Endothelial cell of umbilical vein (primary cell): ENCODE measurements at places on chromosomes 11 and 22. TPM values are rescaled to one million over a fixed set of nuclear protein-coding genes. Genes with fewer than 3 reads are reported as not detected.

The TRPC6 gene
- polyA plus RNA-seq, result 0.08 TPM in 1 of 2 replicates, not detected in the other

The MLC1 gene
- polyA plus RNA-seq, result not detected in 2 replicates

The OR6T1 gene
- polyA plus RNA-seq, result not detected in 2 replicates

The MS4A15 gene
- polyA plus RNA-seq, result not detected in 2 replicates

The CTSW gene
- not detected in 2 replicates for polyA plus RNA-seq

The APOA4 gene
- polyA plus RNA-seq, result not detected in 2 replicates

The NAV2 gene
- 10.9 and 11.0 TPM in 2 replicates for polyA plus RNA-seq

The STT3A gene
- polyA plus RNA-seq, result 316 and 362 TPM in 2 replicates

The MS4A12 gene
- polyA plus RNA-seq, result not detected in 2 replicates

The LRRC55 gene
- not detected in 2 replicates for polyA plus RNA-seq

The PIWIL4 gene
- polyA plus RNA-seq, result 0.55 and 0.76 TPM in 2 replicates

The BAIAP2L2 gene
- polyA plus RNA-seq, result 0.35 and 0.43 TPM in 2 replicates

The CCDC86 gene
- 29.8 and 32.3 TPM in 2 replicates for polyA plus RNA-seq

The SHANK2 gene
- not detected in 2 replicates for polyA plus RNA-seq

DNA sequence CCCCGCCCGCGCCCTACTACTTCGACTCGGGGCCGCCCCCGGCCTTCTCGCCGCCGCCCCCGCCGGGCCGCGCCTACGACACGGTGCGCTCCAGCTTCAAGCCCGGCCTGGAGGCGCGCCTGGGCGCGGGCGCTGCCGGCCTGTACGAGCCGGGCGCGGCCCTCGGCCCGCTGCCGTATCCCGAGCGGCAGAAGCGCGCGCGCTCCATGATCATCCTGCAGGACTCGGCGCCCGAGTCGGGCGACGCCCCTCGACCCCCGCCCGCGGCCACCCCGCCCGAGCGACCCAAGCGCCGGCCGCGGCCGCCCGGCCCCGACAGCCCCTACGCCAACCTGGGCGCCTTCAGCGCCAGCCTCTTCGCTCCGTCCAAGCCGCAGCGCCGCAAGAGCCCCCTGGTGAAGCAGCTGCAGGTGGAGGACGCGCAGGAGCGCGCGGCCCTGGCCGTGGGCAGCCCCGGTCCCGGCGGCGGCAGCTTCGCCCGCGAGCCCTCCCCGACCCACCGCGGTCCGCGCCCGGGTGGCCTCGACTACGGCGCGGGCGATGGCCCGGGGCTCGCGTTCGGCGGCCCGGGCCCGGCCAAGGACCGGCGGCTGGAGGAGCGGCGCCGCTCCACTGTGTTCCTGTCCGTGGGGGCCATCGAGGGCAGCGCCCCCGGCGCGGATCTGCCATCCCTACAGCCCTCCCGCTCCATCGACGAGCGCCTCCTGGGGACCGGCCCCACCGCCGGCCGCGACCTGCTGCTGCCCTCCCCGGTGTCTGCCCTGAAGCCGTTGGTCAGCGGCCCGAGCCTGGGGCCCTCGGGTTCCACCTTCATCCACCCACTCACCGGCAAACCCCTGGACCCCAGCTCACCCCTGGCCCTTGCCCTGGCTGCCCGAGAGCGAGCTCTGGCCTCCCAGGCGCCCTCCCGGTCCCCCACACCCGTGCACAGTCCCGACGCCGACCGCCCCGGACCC, 17.4 kb upstream of the ACR start:
- no peaks in the 10 kb centered on the region for H3K27me3 ChIP-seq
- DNase-seq, result no peak
- H3K36me3 ChIP-seq, result peaks cover 44% of the 10 kb centered on the region
- no peak overlapping the region for H3K27ac ChIP-seq

- no peaks in the 10 kb centered on the region for H3K36me3 ChIP-seq
- DNase-seq, result no peak
- peaks cover 9% of the 10 kb centered on the region for H3K27me3 ChIP-seq
- H3K27ac ChIP-seq, result no peak overlapping the region
- H3K4me3 ChIP-seq, result no peak overlapping the region
- no peaks in the 10 kb centered on the region for H3K4me1 ChIP-seq
Measured at GRCh38 chr22:22168190-22168940, 76.2 kb upstream of the VPREB1 start.

DNA sequence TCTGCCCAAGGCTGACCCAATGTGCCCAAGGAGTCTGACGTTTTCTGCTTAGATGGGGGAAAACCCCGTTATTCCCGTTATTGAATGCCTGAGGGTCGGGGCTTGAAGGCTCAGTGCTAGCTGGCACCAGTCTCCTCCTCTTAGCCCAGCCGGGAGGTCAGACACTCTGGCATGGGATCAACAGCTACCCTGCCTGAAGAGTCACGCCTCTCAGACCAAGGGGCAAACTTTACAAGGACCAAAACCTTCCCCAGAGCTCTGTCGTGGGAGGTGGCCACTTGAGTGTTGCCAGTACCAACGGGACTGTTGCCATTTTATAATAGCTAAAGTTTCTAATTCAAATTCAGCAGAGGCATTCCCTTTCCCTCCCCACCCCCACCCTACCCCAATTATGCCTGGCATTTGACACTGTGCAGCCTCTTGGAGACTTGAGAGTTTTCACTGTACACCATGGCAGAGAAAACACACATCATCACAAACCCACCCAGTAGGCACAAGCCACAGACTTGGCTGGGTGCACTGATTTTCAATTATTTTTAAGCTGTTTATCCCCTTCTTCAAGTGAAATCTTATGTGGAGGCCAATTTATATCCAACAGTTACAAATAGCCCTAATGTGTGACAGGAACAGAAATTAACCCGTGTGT, 137.5 kb upstream of the SYT13 start:
- H3K27me3 ChIP-seq, result no peaks in the 10 kb centered on the region
- H3K4me1 ChIP-seq, result no peaks in the 10 kb centered on the region

DNA sequence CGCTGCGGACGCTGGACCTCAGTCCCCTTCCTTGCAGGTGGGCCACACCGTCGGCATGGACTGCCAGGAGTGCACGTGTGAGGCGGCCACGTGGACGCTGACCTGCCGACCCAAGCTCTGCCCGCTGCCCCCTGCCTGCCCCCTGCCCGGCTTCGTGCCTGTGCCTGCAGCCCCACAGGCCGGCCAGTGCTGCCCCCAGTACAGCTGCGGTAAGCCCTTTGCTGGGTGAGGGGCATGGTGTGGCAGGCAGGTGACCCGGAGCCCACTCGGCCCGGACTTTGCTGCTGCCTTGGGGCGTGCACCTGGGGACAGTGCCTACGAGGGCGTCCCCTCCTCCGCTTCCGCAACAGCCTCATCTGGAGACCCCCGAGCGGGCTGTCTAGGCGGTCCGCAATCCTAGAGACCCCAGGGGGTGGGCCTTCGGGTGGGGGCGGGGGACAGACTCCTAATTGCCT, 25.4 kb upstream of the MUC5B start:
- H3K27me3 ChIP-seq, result no peaks in the 10 kb centered on the region
- no peak overlapping the region for H3K27ac ChIP-seq
- H3K36me3 ChIP-seq, result no peaks in the 10 kb centered on the region
- no peaks in the 10 kb centered on the region for H3K4me1 ChIP-seq

GRCh38 chr11:68546555-68546954, 86.0 kb downstream of the PPP6R3 start:
- no peak overlapping the region for H3K27ac ChIP-seq
- H3K4me3 ChIP-seq, result no peak overlapping the region
- DNase-seq, result no peak

GRCh38 chr11:429931-430456, 11.8 kb downstream of the ANO9 start:
- H3K4me3 ChIP-seq, result no peak overlapping the region
- no peak for DNase-seq
- no peaks in the 10 kb centered on the region for H3K27me3 ChIP-seq
- no peaks in the 10 kb centered on the region for H3K4me1 ChIP-seq

GRCh38 chr11:1920909-1921573, 1.5 kb downstream of the TNNT3 start:
- DNase-seq, result no peak
- no peaks in the 10 kb centered on the region for H3K4me1 ChIP-seq
- H3K36me3 ChIP-seq, result no peaks in the 10 kb centered on the region
- H3K27me3 ChIP-seq, result no peaks in the 10 kb centered on the region

DNA sequence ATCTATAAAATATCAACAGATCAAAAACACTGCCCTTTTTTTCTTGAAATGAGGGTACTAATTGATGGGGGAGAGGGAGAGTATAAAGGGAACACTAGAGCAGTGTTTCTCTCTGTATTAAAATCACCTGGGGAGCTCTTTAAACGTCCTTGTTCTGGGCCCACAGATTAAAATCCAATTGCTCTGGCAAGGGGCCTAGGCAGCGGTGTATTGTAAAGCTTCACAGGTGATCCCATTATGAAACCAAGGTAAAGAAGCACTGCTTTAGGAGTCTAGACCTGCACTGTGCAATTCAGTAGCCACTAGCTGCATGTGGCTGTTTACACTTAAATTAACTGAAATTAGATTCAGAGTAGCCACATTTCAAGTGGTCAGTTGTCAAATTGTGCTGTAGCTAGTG, 3.0 kb downstream of the AQP11 start:
- DNase-seq, result no peak
- no peaks in the 10 kb centered on the region for H3K36me3 ChIP-seq
- H3K4me1 ChIP-seq, result peaks cover 10% of the 10 kb centered on the region
- no peak overlapping the region for H3K27ac ChIP-seq
- no peak overlapping the region for H3K4me3 ChIP-seq
- no peaks in the 10 kb centered on the region for H3K27me3 ChIP-seq

- DNase-seq, result no peak
- no peaks in the 10 kb centered on the region for H3K36me3 ChIP-seq
- peaks cover 4% of the 10 kb centered on the region for H3K27me3 ChIP-seq
- no peak overlapping the region for H3K27ac ChIP-seq
- no peaks in the 10 kb centered on the region for H3K4me1 ChIP-seq
- no peak overlapping the region for H3K4me3 ChIP-seq
Measured at GRCh38 chr22:27624705-27625104, 176.9 kb downstream of the MN1 start.

- H3K4me3 ChIP-seq, result no peak overlapping the region
- peaks cover 13% of the 10 kb centered on the region for H3K4me1 ChIP-seq
- no peaks in the 10 kb centered on the region for H3K36me3 ChIP-seq
- H3K27ac ChIP-seq, result no peak overlapping the region
Measured at GRCh38 chr22:42066937-42067336, 3.7 kb downstream of the NAGA start.

- DNase-seq, result no peak
- no peak overlapping the region for H3K4me3 ChIP-seq
- H3K27me3 ChIP-seq, result no peaks in the 10 kb centered on the region
- H3K36me3 ChIP-seq, result peaks cover 8% of the 10 kb centered on the region
- H3K27ac ChIP-seq, result no peak overlapping the region
Measured at GRCh38 chr22:46293577-46294260, 3.0 kb upstream of the GTSE1 start.

DNA sequence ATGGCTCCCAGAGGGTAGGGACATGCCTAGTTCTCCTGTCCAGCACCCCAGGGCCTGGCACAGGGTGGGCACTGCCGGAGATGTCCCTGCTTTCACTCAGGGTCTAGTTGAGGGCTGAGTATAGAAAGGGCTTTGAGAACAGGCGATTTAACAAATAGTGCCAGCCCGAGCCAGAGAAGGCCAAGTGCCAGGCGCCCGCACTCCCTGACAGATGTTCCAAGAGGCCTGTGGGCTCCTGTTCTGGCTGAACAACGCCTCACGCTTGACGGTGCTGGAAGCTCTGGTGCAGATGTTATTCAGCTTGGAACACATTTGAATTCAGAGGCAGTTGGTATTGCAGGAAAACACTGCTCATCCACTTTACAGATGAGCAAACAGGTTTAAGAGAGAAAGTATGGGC, 46.5 kb downstream of the NFAM1 start:
- no peak overlapping the region for H3K4me3 ChIP-seq
- H3K4me1 ChIP-seq, result no peaks in the 10 kb centered on the region
- DNase-seq, result no peak
- no peaks in the 10 kb centered on the region for H3K36me3 ChIP-seq

DNA sequence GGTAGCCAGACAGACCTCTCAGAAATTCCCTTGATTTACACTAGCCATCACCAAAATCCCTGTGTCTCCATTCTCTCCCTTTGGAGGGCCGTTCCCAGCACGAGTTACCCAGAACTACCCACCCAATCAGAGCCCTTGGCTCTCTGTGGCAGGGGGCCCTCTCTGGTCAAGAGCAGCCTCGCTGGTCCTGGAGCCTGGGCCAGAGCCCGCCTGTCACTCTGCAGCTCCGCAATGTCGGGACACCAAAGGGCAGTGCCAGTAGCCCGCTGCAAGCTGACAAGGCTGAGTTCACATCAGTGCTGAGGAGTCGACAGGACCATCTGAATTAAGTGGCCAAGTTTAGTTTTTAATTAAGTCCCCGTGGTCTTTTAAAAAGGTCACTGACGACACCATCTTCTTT, 241.6 kb downstream of the ST3GAL4 start:
- H3K27me3 ChIP-seq, result no peaks in the 10 kb centered on the region
- H3K4me3 ChIP-seq, result no peak overlapping the region
- no peaks in the 10 kb centered on the region for H3K36me3 ChIP-seq
- H3K27ac ChIP-seq, result no peak overlapping the region
- DNase-seq, result no peak
- H3K4me1 ChIP-seq, result no peaks in the 10 kb centered on the region

DNA sequence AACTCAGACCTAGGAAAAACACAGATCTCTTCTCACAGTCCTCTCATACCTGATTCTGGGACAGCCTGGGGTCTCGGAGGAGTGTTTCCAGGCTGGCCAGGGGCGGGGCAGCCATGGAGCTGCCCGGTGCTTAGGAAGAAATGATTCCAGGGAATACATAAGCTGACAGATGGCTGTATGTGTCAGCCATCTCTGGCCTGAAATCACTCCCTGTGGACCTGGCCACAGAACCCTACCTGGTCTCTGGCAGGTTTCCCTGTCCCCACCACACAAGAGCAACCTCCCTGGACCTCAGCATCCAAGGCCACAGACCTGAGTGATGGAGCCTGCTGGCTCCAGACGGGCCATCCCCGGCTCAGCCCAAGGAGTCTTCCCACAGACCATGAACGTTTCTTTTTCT, 10.0 kb downstream of the GGA1 start:
- no peaks in the 10 kb centered on the region for H3K4me1 ChIP-seq
- no peak overlapping the region for H3K4me3 ChIP-seq
- DNase-seq, result no peak
- H3K27ac ChIP-seq, result no peak overlapping the region
- no peaks in the 10 kb centered on the region for H3K27me3 ChIP-seq

DNA sequence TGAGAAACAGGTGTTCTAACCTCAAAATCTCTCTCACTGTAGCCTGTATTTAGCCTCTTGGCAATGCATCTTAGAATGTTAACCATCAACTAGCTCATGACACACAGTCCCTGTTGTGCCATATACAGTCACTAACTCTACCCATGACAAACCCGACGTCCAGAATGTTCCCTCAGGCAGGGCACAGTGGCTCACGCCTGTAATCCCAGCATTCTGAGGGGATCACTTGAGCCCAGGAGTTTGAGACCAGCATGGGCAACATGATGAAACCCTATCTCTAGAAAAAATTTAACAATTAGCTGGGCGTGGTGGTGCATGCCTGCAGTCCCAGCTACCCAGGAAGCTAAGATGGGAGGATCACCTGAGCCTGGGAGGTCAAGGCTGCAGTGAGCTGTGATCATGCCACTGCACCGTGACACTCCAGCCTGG, 18.2 kb upstream of the CCDC34 start:
- H3K27me3 ChIP-seq, result no peaks in the 10 kb centered on the region
- no peaks in the 10 kb centered on the region for H3K36me3 ChIP-seq
- no peak overlapping the region for H3K27ac ChIP-seq

- no peak overlapping the region for H3K4me3 ChIP-seq
- peaks cover 6% of the 10 kb centered on the region for H3K4me1 ChIP-seq
- H3K36me3 ChIP-seq, result no peaks in the 10 kb centered on the region
Measured at GRCh38 chr22:46173152-46173551, 22.8 kb downstream of the PPARA start.

- H3K27ac ChIP-seq, result no peak overlapping the region
- H3K4me1 ChIP-seq, result peaks cover 13% of the 10 kb centered on the region
- H3K27me3 ChIP-seq, result no peaks in the 10 kb centered on the region
- DNase-seq, result no peak
Measured at GRCh38 chr11:59610289-59610688, 5.3 kb downstream of the OSBP start.
